ENCODE measurements at places on chromosomes 6 and 20.

- no peak for DNase-seq
These were observed 121.2 kb downstream of the MAP3K7 start for GRCh38 chr6:90465686-90466085.

- peak; percentile 81 for DNase-seq
These were observed 85.4 kb upstream of the PRSS16 start for GRCh38 chr6:27161946-27162603.

- DNase-seq = no peak
These were observed at the start of gene TUBB1 for GRCh38 chr20:59019217-59019616. TUBB1 (plus strand) TSS chr20:59019429; CDS start chr20:59019523, 94 bp downstream.

DNA sequence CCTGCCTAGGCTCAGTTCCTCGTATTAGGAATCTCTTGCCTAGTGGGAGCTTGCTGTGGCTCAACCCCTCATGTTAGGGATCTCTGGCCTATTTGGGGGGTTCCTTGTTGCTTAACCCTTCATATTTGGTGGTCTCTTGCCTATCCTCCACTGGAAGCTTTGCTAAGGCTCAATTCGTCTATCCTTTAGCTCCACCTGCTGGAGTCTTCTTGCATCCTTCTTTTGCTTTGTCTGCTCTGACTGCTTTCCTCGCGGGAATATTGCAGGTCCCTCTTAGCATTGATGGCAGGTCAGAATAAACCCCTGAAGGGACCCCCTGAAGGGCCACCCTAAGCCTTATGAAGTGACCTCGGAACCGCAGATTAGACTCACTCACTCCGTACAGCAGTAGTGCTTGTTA is 203.0 kb upstream of the TBX18 start:
- DNase-seq = peak; percentile 62

DNA sequence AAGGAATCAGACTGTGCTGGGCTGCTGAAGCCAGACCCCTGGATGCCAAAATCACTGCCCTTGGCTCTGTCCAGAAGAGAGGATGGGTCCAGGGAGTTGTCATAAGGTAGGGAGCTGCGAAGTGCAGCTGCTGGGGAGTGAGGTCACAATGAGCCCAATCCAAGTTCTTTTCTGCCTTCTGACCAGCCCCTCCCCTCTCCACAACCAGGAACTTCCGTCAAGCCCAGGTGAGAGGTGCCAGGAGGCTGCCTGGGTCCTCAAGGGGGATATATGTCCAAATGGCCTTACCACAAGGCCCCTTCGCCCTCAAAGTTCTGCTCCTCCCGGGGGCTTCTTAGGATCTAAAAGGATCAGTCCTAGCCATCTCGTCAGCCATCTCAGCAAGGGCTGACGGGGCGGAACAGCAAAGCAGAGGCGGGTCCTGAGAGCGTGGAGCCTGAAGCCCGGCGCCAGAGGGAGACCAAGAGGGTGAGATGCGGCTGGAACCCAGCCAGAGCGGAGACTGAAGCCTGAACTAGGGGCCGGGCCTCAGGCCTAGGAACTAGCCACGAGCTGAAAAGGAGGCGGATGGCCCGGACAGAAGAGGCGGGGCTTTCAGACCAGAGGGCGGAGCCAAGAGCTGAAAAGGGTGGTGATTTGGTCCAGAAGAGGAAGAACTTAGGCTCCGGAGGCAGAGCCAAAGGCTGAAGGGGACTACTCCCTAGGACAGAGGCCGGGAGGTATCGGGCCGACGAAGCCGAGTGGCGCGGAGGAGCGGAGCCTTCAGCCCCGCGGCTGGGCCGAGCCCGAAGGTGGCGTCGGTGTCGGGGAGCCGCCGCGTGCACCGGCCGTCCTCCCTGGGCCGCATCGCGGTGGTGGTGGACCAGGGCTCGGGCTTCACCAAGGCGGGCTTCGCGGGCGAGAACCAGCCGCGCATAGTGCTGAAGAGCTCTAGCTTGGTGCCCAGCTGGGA is at the start of gene ACTL10:
Gene ACTL10 (plus strand): TSS at position 651 of the 952 bp plus-strand sequence. CDS start 555 bp downstream, outside the sequence.
- DNase-seq = peak; percentile 98

GRCh38 chr20:58710481-58711265 is 18.1 kb downstream of the NPEPL1 start:
- DNase-seq = no peak

DNA sequence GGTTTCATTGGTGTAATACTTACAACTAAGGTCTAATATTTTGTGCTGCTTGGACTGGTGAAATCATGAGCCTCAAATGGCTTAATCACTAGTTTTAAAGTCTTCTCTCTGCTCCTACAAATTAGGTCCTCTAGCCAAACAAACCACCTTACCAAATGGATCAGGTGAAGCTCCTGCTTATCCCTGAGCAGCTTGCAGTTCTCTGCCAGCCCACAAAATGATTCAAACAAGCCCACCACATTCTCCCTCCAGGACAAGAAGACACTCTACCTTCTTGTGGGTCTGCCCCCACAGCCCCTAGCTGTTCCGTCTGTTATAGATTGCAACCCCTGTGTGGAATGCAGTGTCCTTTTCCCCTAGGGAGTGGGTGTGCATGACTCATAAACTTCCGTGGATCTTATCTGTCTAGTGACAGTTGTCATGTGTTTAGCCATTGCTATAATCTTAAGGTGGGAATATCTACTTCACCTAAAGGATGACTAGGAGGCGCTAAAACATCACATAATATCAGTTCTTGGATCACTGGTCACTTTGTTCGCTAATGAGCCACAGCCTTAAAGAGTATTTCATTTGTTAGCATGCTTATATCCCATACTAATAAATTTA is 940.5 kb upstream of the MANEA start:
- no peak for DNase-seq

- DNase-seq = no peak
These were observed at the start of gene GPLD1 for GRCh38 chr6:24489470-24489869. GPLD1 (minus strand) TSS chr6:24489578; CDS start chr6:24489511, 67 bp downstream.

GRCh38 chr6:165059032-165059431 is 250.4 kb downstream of the C6orf118 start:
- no peak for DNase-seq

- no peak for DNase-seq
These were observed 7.5 kb upstream of the DST start for GRCh38 chr6:56650191-56650590.

- DNase-seq = peak; percentile 56
These were observed 17.5 kb upstream of the FAM110A start for GRCh38 chr20:815914-816606.

DNA sequence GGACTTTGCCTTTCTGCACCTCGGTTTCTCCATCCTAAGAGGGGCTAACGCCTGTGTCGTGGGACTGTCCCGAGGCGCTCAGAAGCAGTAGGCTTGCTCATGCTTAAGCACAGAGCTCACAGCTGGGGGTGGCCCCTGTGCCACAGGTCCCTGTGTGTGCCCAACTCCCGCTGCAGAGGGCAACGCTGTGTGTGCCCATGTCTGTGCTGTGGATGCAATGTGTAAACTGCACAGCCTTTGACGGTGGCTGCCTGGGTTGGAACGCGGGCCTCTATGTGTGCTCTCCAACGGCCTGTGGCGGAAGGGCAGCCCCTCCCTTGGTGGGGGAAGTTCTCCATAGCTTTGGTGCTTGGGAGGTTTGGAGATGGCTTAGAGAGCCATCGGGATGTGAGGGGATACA is 10.7 kb upstream of the GATA5 start:
- no peak for DNase-seq

GRCh38 chr6:75735491-75736186 is 13.4 kb upstream of the MYO6 start:
- DNase-seq = peak; percentile 23

All from fibroblast of skin of scalp (primary cell).